HCT116 (cell line): ENCODE measurements at places on chromosomes 16 and 17. TPM values are rescaled to one million over a fixed set of nuclear protein-coding genes. Genes with fewer than 3 reads are reported as not detected.

- H3K4me3 ChIP-seq: no peak overlapping the region
- H3K27ac ChIP-seq: no peak overlapping the region
- H3K27me3 ChIP-seq: peaks cover 21% of the 10 kb centered on the region
- no peaks in the 10 kb centered on the region for H3K4me1 ChIP-seq
- no peak for DNase-seq
These were observed 1.1 kb upstream of the PIK3R6 start for GRCh38 chr17:8868529-8868951.

CCL4 gene
- 1.2 TPM for total RNA-seq

SLC38A8 gene
- not detected for total RNA-seq

DNA sequence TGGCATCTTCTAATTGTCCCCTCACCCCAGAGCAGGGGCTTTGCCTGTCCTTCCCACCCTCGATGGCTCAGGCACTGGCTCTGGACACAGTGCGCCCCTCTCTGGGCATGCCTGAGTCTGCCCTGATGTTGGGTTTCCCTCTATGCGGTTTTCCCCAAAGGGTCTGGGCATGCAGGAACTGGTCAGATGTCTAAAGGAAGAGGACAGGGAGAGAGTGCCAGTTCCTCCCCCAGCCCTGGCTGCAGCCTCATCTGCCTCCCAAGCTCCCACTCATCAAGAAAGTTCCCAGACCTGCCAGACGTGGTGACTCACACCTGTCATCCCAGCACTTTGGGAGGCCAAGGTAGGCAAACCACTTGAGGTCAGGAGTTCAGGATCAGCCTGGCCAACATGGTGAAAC, 41.3 kb upstream of the PABPN1L start:
- no peak for DNase-seq
- no peaks in the 10 kb centered on the region for H3K36me3 ChIP-seq
- H3K4me1 ChIP-seq: peaks cover 20% of the 10 kb centered on the region
- H3K4me3 ChIP-seq: no peak overlapping the region
- no peak overlapping the region for H3K27ac ChIP-seq
- H3K27me3 ChIP-seq: no peaks in the 10 kb centered on the region

TNP2 gene
- not detected for total RNA-seq

DNA sequence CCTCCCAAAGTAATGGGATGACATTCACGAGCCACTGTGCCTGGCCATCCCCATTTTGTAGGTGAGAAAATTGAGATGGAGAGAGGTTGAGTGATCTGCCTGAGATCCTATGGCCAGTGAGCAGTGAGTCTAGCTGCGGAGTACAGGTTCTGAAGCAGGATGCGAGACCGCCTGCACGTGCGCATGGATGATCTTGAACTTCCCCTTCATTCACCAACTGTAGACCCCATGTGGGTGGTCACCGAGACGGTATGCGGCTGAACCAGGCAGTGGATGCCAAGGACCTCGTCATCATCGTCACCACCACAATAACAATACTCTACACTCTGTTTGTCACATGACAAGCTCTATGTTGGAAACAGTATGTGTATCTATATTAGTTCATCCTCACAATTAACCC, 6.2 kb upstream of the SPNS3 start:
- H3K27me3 ChIP-seq: no peaks in the 10 kb centered on the region
- no peaks in the 10 kb centered on the region for H3K36me3 ChIP-seq
- no peak overlapping the region for H3K4me3 ChIP-seq
- DNase-seq: no peak
- no peaks in the 10 kb centered on the region for H3K4me1 ChIP-seq

GRCh38 chr17:56913353-56913866, 439 bp downstream of the TRIM25 start:
- peak overlapping the region; percentile 63 for H3K27ac ChIP-seq
- no peaks in the 10 kb centered on the region for H3K27me3 ChIP-seq
- H3K4me1 ChIP-seq: peaks cover 50% of the 10 kb centered on the region
- DNase-seq: no peak
- peaks cover 12% of the 10 kb centered on the region; the same call in 1 of the 2 replicates for H3K36me3 ChIP-seq

ABCA3 gene
- 5.4 TPM for total RNA-seq

GRCh38 chr17:29723278-29724047, 100.8 kb upstream of the CORO6 start:
- H3K4me3 ChIP-seq: no peak overlapping the region
- no peaks in the 10 kb centered on the region for H3K36me3 ChIP-seq
- H3K27ac ChIP-seq: no peak overlapping the region

IGSF6 gene
- total RNA-seq: not detected

PRSS27 gene
- 3.3 TPM for total RNA-seq

CFAP119 gene
- total RNA-seq: 12.6 TPM

DNA sequence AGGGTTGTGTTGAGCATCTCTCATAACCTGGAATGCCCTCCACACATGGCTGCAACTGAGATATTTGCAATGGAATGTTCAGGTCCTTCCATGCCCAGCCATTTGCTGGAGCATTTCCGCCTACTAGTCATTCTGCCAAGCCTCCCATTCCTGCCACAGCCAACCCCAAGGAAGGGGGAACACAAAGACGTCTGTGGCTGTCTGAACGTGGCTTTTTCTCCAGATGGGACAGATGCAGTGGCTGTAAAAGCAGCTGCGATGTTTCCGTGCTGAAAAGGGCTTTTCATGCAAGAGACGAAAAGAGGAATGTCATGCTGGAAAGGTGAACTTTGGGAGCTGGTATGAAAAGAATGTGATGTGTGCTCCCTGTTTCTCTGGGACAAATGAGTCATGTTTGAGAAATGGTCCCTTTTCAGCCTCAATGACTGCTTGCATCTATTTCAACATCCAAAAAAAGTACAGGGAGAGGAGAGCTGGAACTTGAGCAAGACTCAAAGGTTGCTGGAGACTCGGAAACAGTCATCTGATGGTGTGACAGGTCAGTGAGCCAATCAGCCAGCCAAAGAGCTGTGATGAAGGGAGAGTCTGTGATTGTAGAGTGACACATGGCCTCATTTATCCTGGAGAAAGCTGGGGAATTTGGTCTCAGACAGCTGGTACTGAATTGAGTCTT, 208.9 kb downstream of the SHISA9 start:
- no peaks in the 10 kb centered on the region for H3K4me1 ChIP-seq
- H3K27me3 ChIP-seq: no peaks in the 10 kb centered on the region
- no peak overlapping the region for H3K4me3 ChIP-seq
- no peak overlapping the region for H3K27ac ChIP-seq
- H3K36me3 ChIP-seq: no peaks in the 10 kb centered on the region

RCVRN gene
- not detected for total RNA-seq

DNA sequence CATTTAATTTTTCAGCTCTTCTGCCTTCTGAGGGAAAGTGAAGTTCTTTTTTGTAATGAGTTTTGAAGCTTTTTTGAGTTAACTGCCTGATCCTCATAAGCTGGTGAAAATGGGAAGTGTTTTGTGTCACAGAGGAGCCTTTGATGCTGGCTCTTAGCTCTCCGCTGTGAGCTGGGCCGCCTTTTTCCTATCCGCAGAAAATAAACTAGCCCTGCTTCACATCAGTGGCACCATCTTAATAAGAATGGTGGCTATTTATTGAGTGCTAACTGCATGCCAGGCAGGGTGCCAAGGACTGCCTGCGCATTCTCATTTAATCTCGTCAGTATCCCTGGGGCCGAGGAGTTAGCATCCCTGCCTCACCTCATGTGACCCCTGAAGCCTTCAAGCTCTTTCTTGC, 309.0 kb downstream of the CPPED1 start:
- 0 out of 2 replicates have a peak, but pooled peaks cover 3% of the 10 kb centered on the region for H3K27me3 ChIP-seq
- no peaks in the 10 kb centered on the region for H3K36me3 ChIP-seq
- no peak overlapping the region for H3K4me3 ChIP-seq
- H3K27ac ChIP-seq: no peak overlapping the region
- DNase-seq: no peak

DNA sequence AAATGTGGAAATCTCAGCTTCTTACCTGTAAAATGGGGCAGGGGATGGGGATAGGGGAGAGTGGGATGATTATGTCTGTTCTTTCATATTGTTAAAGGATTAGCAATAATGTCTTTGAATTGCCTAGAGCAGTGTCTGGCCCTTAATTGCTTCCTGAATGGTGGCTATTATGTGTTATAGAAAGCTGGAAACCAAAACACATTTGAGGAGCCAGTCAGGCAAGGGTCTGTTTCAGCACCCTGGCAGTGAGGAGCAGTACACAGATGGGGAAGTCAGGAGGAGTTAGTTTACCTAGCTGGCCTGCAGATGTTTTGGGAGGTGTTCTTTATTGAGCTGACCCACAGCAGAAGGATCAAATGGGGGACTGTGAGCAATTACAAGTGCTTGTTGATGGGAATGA, 63.0 kb downstream of the NUP93 start:
- no peak overlapping the region for H3K27ac ChIP-seq
- DNase-seq: no peak
- H3K4me3 ChIP-seq: no peak overlapping the region
- H3K4me1 ChIP-seq: no peaks in the 10 kb centered on the region

- DNase-seq: no peak
- no peaks in the 10 kb centered on the region for H3K4me1 ChIP-seq
- no peak overlapping the region for H3K27ac ChIP-seq
- H3K27me3 ChIP-seq: peaks cover 3% of the 10 kb centered on the region; the same call in 1 of the 2 replicates
- H3K4me3 ChIP-seq: no peak overlapping the region
- no peaks in the 10 kb centered on the region for H3K36me3 ChIP-seq
These were observed 147.6 kb upstream of the HS3ST3A1 start for GRCh38 chr17:13749166-13749890.

- no peaks in the 10 kb centered on the region for H3K4me1 ChIP-seq
- no peak for DNase-seq
- H3K4me3 ChIP-seq: no peak overlapping the region
- H3K36me3 ChIP-seq: no peaks in the 10 kb centered on the region
- no peak overlapping the region for H3K27ac ChIP-seq
- no peaks in the 10 kb centered on the region for H3K27me3 ChIP-seq
These were observed 22.5 kb downstream of the MYH10 start for GRCh38 chr17:8608001-8608400.

- H3K36me3 ChIP-seq: no peaks in the 10 kb centered on the region
- no peak overlapping the region for H3K27ac ChIP-seq
- no peaks in the 10 kb centered on the region for H3K27me3 ChIP-seq
- H3K4me1 ChIP-seq: no peaks in the 10 kb centered on the region
- H3K4me3 ChIP-seq: no peak overlapping the region
These were observed 505.4 kb downstream of the TMEM114 start for GRCh38 chr16:8084882-8085281.

MARVELD3 gene
- 20.9 TPM for total RNA-seq

GRCh38 chr17:58513267-58513964, 1.0 kb downstream of the MTMR4 start:
- H3K4me3 ChIP-seq: peak overlapping the region; percentile 90
- no peaks in the 10 kb centered on the region for H3K27me3 ChIP-seq
- no peak for DNase-seq
- peaks cover 20% of the 10 kb centered on the region for H3K4me1 ChIP-seq
- H3K27ac ChIP-seq: peak overlapping the region; percentile 83

GRCh38 chr16:50284131-50284911, 18.0 kb downstream of the ADCY7 start:
- DNase-seq: no peak
- H3K4me1 ChIP-seq: no peaks in the 10 kb centered on the region
- no peaks in the 10 kb centered on the region for H3K27me3 ChIP-seq
- H3K4me3 ChIP-seq: no peak overlapping the region
- no peak overlapping the region for H3K27ac ChIP-seq

- H3K27me3 ChIP-seq: no peaks in the 10 kb centered on the region
- H3K36me3 ChIP-seq: no peaks in the 10 kb centered on the region
- H3K27ac ChIP-seq: no peak overlapping the region
- DNase-seq: no peak
- H3K4me3 ChIP-seq: no peak overlapping the region
These were observed 49.0 kb downstream of the CCDC182 start for GRCh38 chr17:57696050-57696449.

- 0 out of 2 replicates have a peak overlapping the region, but pooled peaks have one; percentile 18 for H3K27ac ChIP-seq
- no peak for DNase-seq
- peaks cover 8% of the 10 kb centered on the region for H3K4me1 ChIP-seq
- no peak overlapping the region for H3K4me3 ChIP-seq
- no peaks in the 10 kb centered on the region for H3K36me3 ChIP-seq
- no peaks in the 10 kb centered on the region for H3K27me3 ChIP-seq
These were observed 12.0 kb downstream of the CORO7 start for GRCh38 chr16:4404247-4404966.

GRCh38 chr16:72646615-72647014, 401.3 kb downstream of the ZFHX3 start:
- DNase-seq: no peak
- no peaks in the 10 kb centered on the region for H3K27me3 ChIP-seq
- no peaks in the 10 kb centered on the region for H3K36me3 ChIP-seq
- no peaks in the 10 kb centered on the region for H3K4me1 ChIP-seq
- no peak overlapping the region for H3K4me3 ChIP-seq

- peaks cover 38% of the 10 kb centered on the region for H3K4me1 ChIP-seq
- peak overlapping the region; percentile 13; the same call in 1 of the 2 replicates for H3K4me3 ChIP-seq
- peak; percentile 74 for DNase-seq
- no peaks in the 10 kb centered on the region for H3K36me3 ChIP-seq
These were observed 75.2 kb upstream of the KSR1 start for GRCh38 chr17:27381007-27381501.

DNA sequence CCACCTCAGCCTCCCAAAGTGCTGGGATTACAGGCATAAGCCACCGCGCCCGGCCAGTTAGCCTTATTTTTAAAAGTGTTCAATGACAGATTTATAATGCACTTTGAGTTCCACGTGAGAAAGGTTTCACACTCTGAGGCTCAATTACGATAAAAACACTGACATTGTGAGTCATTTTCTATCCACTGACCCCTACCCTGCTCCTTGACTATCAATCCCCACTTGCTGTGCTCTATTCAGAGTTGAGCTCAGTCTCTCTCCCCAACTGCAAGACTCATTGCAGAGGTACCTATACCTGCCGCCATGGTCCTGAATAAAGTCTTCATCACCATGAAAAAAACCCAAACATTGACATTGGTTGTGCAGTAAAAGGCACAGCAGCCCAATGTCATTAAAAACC, 8.5 kb downstream of the GFOD2 start:
- H3K36me3 ChIP-seq: no peaks in the 10 kb centered on the region
- no peak overlapping the region for H3K4me3 ChIP-seq
- no peaks in the 10 kb centered on the region for H3K4me1 ChIP-seq
- no peak overlapping the region for H3K27ac ChIP-seq

- no peak overlapping the region for H3K4me3 ChIP-seq
- no peaks in the 10 kb centered on the region for H3K27me3 ChIP-seq
- no peak for DNase-seq
- peaks cover 3% of the 10 kb centered on the region; the same call in 1 of the 2 replicates for H3K36me3 ChIP-seq
These were observed 3.0 kb downstream of the UBALD2 start for GRCh38 chr17:76268015-76268749.

DNA sequence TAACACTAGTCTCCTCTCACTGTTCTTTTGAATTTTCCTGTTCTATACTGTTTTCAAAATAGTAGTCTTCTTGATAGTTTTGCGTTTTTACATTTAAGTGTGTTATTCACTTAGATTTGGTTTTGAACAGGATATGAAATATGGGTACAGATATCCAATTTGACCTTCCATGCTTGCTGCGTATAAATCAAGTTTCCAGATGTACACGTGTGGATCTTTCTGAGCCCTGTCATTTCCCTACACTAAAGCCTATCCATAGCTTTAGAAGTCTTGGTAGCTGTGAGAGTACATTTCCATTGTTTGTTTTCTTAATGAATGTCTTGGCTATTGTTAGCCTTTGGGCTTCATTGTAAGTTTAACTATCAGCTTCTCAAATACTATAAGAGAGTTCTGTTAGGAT, 20.4 kb downstream of the CYLD start:
- no peak overlapping the region for H3K4me3 ChIP-seq
- no peaks in the 10 kb centered on the region for H3K36me3 ChIP-seq
- no peak overlapping the region for H3K27ac ChIP-seq
- H3K27me3 ChIP-seq: no peaks in the 10 kb centered on the region
- no peak for DNase-seq
